Activated CD4-positive, alpha-beta T cell treated with anti-CD3 and anti-CD28 coated beads, Interleukin-2, Interleukin-4, amounts not matched to agents 100 ng/mL and 50 ng/mL, durations not matched to agents 16 hours and 8 hours (primary cell): ENCODE measurements at places on chromosomes 11 and 22.
A peak's percentile ranks its signal among the peaks of the same experiment; 100 is the strongest.

- no peak for DNase-seq
Measured at GRCh38 chr11:134727204-134727603, 315.2 kb upstream of the B3GAT1 start.

- DNase-seq = no peak
Measured at GRCh38 chr11:56782167-56782847, 33.8 kb upstream of the OR9G4 start.

- no peak for DNase-seq
Measured at GRCh38 chr22:28116219-28116673, 197.2 kb upstream of the PITPNB start.

DNA sequence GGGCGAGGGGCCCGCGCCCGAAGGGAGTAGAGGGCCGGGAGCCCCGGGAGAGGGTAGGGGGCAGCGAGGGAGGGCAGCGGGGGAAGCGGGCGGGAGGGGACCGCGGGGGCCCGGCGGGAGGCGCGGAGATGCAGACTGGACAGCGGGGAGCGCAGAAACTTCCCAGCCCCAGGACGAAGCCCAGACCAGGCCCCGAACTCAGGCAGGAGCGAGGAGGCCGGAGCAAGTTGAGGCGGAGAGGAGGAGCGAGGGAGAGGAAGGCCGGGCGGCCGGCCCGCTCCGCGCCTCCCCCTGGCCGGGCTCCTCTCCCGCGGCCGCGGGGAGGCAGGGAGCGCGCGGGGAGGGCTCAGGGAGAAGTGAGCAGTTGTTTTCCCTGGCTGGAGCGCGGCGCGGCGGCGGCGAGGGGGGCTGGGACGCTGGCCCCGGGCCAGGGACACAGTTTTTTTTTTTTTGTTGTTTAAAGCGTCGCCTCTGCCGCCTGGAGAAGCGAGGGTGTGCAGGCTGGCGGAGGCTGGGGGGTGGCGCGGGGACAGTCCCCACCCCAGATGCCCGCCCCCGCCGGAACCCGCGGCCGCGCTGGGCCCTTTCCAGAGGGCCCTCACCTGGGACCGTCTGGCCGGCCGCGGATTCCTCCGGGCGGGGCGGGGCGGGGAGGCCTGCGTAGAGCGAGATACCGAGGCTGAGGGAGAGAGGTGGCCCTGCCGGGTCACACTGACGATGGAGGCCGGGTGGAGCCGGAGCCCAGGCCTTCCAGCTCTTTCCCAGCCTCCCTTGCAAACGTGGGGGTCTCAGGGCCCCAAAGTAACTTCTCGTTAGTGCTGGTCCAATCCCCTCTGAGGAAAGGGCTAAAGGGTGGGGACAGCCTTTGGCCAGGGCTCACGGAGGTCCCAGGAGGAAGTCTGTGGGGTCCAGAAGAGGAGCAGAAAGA lies at the start of gene LTBP3:
Gene LTBP3, minus strand, starts transcription at position 358 of the 928 bp plus-strand sequence. CDS start 400 bp downstream, outside the sequence.
- no peak for DNase-seq

DNA sequence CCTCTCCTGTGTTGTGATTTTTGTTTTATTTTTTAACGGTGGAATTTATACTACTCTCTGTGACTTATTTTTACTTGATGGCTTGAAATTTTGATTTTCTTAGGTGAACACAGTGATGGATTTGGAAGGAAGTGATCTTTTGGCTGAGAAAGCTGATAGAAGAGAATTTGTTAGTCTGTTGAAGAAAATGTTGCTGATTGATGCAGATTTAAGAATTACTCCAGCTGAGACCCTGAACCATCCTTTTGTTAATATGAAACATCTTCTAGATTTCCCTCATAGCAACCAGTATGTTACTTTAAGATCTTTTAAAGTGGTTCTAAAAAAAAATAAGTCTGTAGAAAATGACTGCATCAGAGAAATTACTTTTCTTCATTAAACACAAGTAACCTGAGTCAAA lies 82.1 kb downstream of the HIPK3 start:
- no peak for DNase-seq

DNA sequence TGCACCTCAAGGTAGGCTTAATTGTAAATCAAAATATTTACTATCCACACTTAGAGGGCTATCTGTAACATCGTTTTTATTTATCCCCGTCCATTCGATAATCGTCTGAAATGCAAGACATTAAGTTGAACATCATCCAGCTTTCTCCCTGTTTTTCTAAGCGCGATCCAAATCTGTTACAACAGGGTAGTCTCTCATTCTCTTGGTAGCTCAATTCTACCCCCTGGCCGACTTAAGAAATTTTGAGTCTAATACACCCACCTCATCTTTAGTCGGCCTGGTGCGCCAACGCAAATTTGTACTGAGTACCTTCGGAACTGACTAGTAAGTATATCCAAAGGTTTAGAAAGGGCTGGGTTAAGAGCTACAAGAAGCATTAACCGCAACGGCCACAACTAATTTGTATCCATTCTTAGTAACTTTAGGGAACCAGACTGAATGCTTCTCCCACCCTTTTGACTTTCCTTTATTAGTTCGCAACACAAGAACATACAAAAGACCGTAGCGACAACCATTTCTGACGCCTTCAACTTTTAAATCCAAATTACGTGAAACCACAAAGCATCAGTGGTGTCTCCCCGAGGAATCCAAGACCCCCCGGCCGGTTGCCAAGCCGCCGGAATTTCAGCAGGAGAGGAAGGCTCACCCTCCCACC lies 1.0 kb upstream of the ZNF143 start:
- peak; percentile 48 for DNase-seq

DNA sequence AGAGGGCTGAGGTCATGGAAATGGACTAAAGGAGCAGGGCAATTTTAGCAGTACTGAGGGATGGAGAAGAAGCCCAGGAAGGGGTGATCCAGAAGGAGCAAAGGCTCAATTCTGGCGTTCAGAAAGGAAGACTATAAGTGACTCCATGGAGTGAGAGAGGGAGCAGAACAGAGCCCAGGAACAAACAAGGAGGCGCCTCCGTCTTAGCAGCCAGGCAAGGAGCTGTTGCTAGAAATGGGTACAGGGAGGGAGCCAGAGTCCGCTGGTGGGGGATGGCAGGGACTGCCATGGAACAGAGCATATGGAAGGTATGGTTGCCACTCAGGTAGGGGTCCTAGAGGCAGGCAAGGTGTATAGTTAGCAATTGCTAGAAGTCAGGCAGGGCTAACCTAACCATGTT lies 20.5 kb upstream of the STK33 start:
- DNase-seq = no peak

DNA sequence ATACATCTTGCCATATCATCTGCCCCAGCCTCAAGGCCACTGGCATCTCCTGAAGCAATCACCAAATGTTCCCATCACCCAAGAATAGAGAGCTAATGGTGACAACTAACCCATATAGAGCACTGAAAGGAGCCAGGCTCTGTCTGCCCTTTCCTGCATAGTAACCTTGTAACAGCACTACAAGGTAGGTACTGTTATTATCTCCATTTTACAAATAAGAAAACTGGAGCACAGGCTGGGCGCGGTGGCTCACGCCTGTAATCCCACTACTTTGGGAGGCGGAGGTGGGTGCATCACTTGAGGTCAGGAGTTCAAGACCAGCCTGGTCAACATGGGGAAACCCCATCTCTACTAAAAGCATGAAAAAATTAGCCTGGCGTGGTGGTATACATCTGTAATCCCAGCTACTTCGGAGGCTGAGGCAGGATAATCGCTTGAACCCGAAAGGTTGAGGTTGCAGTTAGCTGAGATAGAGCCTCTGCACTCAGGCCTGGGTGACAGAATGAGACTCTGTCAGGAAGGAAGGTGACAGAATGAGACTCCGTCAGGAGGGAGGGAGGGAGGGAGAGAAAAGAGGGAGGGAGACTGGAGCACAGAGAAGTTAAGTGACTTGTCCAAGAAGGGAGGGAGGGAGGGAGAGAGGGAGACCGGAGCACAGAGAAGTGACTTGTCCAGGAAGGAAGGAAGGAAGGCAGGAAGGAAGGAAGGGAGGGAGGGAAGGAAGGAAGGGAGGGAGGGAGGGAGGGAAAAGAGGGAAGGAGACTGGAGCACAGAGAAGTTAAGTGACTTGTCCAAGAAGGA lies 2.2 kb downstream of the SLC35F2 start:
- DNase-seq = no peak

DNA sequence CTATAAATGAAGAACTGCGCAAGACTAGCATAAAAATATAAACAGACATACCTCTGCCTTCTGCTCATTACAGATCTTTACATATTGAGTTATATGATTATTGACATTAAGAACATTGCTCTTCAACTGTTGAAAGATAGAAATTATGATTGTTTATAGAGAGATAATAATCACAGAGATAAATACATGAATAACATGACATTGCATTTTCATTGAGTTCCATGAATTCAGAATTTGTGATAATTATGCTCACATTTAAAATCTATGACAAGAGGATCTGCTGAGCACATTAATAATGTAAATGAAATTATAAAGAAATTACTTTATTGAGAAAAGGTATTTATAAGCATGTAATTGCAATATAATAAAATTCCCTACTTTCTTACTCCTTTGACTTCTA lies 24.8 kb downstream of the KIF18A start:
- DNase-seq = no peak

GRCh38 chr11:86523738-86524619 lies 148.4 kb downstream of the ME3 start:
- DNase-seq = peak; percentile 63

DNA sequence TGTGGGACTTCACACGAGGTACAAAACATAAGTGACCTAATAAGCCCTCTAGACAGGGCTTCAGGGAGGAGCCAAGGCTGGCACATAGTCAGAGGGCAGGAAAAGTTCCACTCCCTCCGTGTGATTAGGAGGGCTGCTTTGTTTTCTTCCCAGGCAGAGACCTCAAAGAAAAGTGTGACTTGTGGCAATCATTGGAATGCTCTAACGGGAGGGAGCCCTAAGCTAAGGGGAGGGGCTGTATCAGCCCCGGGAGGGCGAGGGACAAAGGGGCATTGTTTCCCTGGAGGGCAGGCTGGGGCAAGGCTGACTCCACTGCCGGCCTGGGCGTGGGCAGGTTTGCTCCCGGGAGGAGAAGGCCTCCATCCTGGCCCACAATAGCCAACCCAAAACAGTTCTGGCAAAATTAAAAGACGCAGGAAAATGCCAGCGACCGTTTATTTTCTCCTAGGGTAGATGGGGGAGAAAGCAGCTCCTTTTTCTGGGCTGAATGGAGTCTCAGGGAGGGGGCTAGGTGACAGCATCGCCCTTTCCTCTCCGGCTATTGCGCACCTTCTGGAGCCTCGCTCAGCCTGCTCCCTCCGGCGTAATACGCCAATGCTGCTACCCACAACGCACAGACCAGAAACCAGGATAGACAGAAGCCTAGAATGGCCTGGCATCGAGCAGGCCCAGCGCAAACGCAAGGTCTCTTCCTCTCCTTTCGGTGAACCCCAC lies 60.2 kb downstream of the ENDOD1 start:
- no peak for DNase-seq

- no peak for DNase-seq
Measured at GRCh38 chr11:14055936-14056335, 93.4 kb downstream of the SPON1 start.

DNA sequence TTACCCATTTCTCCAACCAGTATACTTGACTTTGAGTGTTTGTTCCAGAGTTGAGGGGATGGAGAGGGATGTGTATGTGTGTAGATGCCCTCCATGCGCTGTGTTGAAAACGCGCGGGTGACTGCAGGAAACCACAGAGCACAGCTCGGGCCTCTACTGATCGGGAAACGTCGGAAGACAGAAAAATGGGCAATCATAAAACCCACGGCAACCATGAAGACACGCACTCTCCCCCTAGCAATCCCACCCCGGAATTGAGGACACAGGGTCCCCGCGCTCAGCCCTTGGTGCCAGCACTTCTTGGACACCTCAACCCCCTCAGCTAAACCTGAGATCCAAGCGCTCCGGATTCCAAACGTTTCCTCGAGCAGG lies 251 bp upstream of the UQCC3 start:
- DNase-seq = peak; percentile 33

GRCh38 chr11:20207781-20208621 lies 47.7 kb upstream of the DBX1 start:
- no peak for DNase-seq

- DNase-seq = no peak
Measured at GRCh38 chr22:38383417-38383816, 66.2 kb upstream of the CSNK1E start.
